ENCODE measurements at places on chromosomes 1 and 21. TPM values are rescaled to one million over a fixed set of nuclear protein-coding genes. Genes with fewer than 3 reads are reported as not detected.

DNA sequence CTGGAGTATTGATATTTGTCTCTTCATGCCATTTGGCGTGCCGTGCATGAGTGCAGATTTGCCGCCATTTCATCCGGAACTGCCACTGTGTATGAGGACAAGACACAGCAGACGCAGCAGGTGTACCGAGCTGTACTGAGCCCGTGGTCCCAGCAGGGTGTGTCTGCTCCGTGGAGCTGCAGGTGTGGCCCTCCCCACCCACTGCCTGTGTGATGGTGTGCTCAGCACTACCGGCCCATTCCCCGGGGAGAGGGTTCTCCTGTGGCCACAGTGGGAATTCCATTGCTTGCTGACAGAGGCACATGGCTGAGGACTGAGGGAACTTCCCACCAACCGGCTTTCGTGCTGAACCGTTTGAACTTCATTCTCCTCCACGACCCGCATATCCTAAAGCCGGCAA is 34.3 kb upstream of the COL6A1 start:
- no peaks in the 10 kb centered on the region for H3K27me3 ChIP-seq
- no peak overlapping the region for H3K27ac ChIP-seq
- no peaks in the 10 kb centered on the region for H3K36me3 ChIP-seq

DNA sequence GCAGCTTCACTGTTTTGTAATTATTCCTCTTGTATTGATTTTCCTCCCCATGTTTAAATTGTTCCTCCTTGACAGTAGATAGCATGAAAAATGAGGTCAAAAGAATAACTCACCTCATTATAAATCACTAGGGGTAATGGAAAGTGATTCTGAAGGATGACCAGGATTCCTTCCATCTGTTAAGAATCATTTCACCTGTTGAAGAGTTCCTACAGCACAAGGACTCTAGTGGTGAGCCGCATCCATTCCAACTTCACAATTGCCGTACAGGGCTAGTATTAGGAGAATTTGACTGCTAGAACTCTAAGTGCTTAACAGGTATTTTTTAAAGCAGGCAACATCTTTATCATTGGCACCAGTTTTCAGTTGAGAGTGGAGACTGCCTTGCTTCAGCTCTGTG is 13.7 kb downstream of the PPP1R12B start:
- no peak overlapping the region for H3K27ac ChIP-seq
- H3K4me1 ChIP-seq = no peaks in the 10 kb centered on the region
- H3K36me3 ChIP-seq = no peaks in the 10 kb centered on the region
- H3K27me3 ChIP-seq = no peaks in the 10 kb centered on the region

- H3K27me3 ChIP-seq = peaks cover 7% of the 10 kb centered on the region
- DNase-seq = peak; percentile 68
These were observed 48.0 kb upstream of the SLC19A1 start for GRCh38 chr21:45590246-45590725.

DNA sequence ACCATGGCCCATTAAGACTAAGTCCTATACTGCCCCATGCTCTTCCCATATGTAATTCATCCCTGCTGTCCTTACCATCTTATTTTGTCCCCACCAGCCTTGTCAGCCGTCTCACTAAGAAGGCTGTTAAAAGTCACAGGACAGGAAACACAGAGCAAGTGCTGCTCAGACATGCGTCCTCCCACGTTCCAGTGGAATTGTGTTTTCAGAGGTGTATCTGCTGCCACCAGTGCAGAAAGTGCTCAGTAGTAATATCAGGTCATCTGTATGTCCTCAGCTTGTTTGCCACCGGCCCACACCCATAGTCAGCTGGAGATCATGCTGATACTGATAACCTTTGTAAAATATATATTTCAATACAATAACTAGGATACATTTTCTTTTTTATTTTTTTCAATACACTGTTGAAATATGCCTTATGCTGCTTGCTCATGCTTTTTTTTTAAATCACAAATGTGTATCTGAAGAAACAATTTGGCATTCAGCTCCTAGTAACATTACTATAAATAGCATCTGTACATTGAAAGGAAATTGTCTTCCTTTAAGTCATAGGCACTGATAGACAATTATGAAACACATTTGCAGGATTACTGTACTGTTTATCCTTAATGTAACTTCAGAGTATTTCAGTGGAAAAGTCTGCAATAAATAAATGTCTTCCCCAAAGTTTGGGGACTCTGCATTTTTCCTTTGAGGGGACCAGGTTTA is 156.9 kb downstream of the EDEM3 start:
- no peak overlapping the region for H3K27ac ChIP-seq
- no peaks in the 10 kb centered on the region for H3K36me3 ChIP-seq
- no peak for DNase-seq
- no peaks in the 10 kb centered on the region for H3K27me3 ChIP-seq

- DNase-seq = no peak
- no peaks in the 10 kb centered on the region for H3K4me1 ChIP-seq
- no peaks in the 10 kb centered on the region for H3K27me3 ChIP-seq
- no peaks in the 10 kb centered on the region for H3K36me3 ChIP-seq
- H3K27ac ChIP-seq = no peak overlapping the region
These were observed 191.4 kb downstream of the TM2D1 start for GRCh38 chr1:61533546-61533945.

DNA sequence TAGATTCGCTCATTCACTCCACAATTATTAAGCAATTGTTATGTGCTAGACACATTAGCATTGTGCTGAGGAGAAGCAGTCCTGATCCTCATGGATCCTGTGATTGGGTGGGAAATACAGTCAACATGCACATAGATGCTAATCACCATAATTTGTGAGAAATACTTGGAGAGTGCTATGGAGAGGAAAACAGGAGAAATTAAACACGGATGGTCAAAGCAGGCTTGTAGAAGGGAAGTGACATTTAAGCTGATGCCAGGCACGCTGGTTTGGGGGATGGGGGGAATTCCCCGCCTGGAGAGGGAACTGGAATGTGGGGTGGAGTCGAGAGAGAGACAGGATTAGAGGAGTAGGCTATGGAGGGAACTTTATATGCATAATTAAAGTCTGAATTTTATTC is 52.2 kb upstream of the L1TD1 start:
- H3K27me3 ChIP-seq = no peaks in the 10 kb centered on the region
- no peak overlapping the region for H3K27ac ChIP-seq
- peaks cover 4% of the 10 kb centered on the region for H3K36me3 ChIP-seq
- H3K4me1 ChIP-seq = no peaks in the 10 kb centered on the region

DNA sequence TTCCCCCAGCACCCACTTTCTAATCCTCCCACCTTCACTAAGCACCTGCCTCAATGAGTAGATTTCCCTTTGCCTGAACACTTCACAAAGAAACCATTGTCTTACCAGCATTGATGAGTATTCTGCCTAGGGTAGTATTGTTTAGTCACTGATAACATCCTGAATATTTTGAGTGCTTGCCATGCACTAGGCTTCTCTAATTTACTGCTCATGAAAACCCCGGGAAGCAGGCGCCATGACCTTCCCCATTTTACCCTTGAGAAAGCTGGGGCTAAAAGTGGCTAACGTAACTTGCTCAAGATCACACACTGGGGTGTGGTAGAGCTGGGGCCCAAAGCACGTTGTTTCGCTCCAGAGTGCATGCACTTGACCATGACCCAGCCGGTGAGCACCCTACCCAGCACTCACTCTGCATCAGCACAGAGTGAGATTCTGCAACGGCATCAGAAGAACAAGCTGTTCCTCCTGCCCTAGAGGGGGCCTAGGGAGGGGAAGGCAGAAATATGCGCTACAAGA is 10.6 kb upstream of the F3 start:
- H3K27ac ChIP-seq = no peak overlapping the region
- DNase-seq = no peak
- H3K4me3 ChIP-seq = no peak overlapping the region
- H3K27me3 ChIP-seq = peaks cover 2% of the 10 kb centered on the region
- no peaks in the 10 kb centered on the region for H3K36me3 ChIP-seq

TPTE gene
- total RNA-seq = not detected

GRCh38 chr1:232486454-232487207 is 143.3 kb downstream of the SIPA1L2 start:
- H3K4me1 ChIP-seq = no peaks in the 10 kb centered on the region
- H3K36me3 ChIP-seq = peaks cover 2% of the 10 kb centered on the region
- no peaks in the 10 kb centered on the region for H3K27me3 ChIP-seq
- H3K27ac ChIP-seq = no peak overlapping the region
- no peak overlapping the region for H3K4me3 ChIP-seq

MYOG gene
- not detected for total RNA-seq

DNA sequence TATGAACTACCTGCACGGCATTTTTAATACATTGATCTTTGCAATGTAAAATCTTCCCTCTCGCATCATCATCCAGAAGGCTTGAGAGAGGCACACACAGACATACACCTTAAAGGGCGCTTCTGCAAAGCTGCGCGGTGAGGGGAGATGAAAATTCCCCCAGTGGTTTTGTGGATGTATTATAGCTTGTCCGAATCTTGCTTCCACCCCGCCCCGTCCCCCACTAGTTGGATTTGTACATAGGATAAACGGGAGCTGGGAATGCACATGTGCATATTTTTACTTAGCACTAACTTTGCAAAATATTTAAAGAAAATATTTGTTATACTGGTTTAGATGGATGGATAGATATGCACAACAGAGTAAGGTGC is 542 bp upstream of the ASTN1 start:
- no peak overlapping the region for H3K4me3 ChIP-seq
- no peak overlapping the region for H3K27ac ChIP-seq
- no peak for DNase-seq

- DNase-seq = no peak
- no peaks in the 10 kb centered on the region for H3K27me3 ChIP-seq
- no peaks in the 10 kb centered on the region for H3K36me3 ChIP-seq
- no peak overlapping the region for H3K4me3 ChIP-seq
- no peaks in the 10 kb centered on the region for H3K4me1 ChIP-seq
These were observed 142.8 kb downstream of the ZZZ3 start for GRCh38 chr1:77539519-77540142.

PRUNE1 gene
- 10.9 TPM for total RNA-seq

XCL1 gene
- 0.22 TPM for total RNA-seq

- H3K27me3 ChIP-seq = no peaks in the 10 kb centered on the region
- H3K4me1 ChIP-seq = peaks cover 73% of the 10 kb centered on the region
- no peak overlapping the region for H3K27ac ChIP-seq
- peaks cover 26% of the 10 kb centered on the region for H3K36me3 ChIP-seq
- no peak overlapping the region for H3K4me3 ChIP-seq
These were observed 51.7 kb downstream of the SKI start for GRCh38 chr1:2279817-2280216.

DNA sequence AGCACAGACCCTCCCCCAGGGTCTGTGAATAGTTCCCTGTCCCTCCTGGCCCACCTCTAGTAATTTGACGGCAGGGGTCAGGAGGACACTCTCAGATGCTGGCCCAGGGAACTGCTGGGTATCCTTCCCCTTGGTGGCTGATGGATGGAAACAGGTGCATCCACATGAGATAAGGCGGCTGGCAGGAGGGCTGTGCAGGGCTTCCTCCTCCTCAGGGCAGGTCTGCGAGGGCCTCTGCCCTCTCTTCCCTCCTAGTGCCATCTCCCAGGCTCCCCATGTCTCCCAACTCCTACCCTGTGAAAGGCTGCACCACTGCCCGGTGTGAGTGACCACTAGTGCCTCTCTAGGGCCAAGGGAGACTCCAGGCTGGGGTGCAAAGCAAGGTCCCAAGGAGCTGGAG is 123.9 kb downstream of the GLIS1 start:
- no peaks in the 10 kb centered on the region for H3K27me3 ChIP-seq
- no peaks in the 10 kb centered on the region for H3K4me1 ChIP-seq

- no peak for DNase-seq
- no peaks in the 10 kb centered on the region for H3K4me1 ChIP-seq
- H3K27ac ChIP-seq = no peak overlapping the region
- no peak overlapping the region for H3K4me3 ChIP-seq
These were observed 39.8 kb downstream of the DISC1 start for GRCh38 chr1:231666220-231666936.

DISC1 gene
- 19.8 TPM for total RNA-seq

GRCh38 chr1:40606978-40607377 is 58.5 kb downstream of the RIMS3 start:
- H3K27me3 ChIP-seq = no peaks in the 10 kb centered on the region
- DNase-seq = no peak
- no peaks in the 10 kb centered on the region for H3K36me3 ChIP-seq

DNA sequence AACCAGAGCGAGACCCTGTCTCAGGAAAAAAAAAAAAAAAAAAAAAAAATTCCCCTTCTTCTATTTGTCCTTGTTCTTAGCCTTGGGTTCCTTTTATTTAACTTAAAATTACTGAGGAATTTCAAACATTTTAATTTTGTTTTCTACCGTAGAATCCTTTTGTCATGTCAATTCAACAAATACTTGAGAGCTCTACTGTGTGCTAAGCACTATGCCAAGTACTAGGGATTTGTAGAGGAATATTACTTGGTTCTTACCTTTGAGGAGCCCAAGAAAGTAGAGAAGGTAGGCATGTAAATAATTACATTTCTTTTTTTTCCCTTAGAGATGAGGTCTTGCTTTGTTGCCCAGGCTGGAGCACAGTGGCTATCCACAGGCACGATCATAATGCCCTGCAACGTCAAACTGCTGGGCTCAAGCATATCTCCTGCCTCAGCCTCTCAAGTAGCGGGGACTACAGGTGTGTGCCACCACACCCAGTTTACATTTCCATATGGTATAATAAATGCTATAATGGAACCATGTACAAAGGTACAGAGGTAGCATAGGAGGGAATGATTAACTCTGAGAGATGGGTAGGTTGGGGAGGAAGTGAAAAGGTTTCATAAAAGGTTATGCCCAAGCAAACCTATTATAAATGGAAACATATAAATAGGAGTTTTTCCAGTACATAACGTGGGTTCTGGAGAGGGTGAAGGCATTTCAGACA is 104.0 kb downstream of the ATG4C start:
- H3K36me3 ChIP-seq = no peaks in the 10 kb centered on the region
- H3K4me3 ChIP-seq = no peak overlapping the region
- DNase-seq = no peak

- no peaks in the 10 kb centered on the region for H3K4me1 ChIP-seq
- H3K4me3 ChIP-seq = no peak overlapping the region
- no peak for DNase-seq
- H3K36me3 ChIP-seq = no peaks in the 10 kb centered on the region
- no peak overlapping the region for H3K27ac ChIP-seq
These were observed 140.4 kb downstream of the ATP6V1G3 start for GRCh38 chr1:198400063-198400462.

LCE2B gene
- not detected for total RNA-seq

GRCh38 chr1:117359561-117360289 is 7.5 kb upstream of the MAN1A2 start:
- no peaks in the 10 kb centered on the region for H3K27me3 ChIP-seq
- H3K4me3 ChIP-seq = no peak overlapping the region
- DNase-seq = no peak
- peaks cover 40% of the 10 kb centered on the region for H3K4me1 ChIP-seq

GRCh38 chr1:9690440-9691107 is 39.0 kb downstream of the PIK3CD start:
- H3K36me3 ChIP-seq = peaks cover 55% of the 10 kb centered on the region
- peak overlapping the region; percentile 50 for H3K4me3 ChIP-seq
- no peak for DNase-seq
- no peak overlapping the region for H3K27ac ChIP-seq
- peaks cover 73% of the 10 kb centered on the region for H3K4me1 ChIP-seq
- no peaks in the 10 kb centered on the region for H3K27me3 ChIP-seq
